ENCODE measurements at places on chromosomes 3 and 15.

GRCh38 chr15:23436421-23436820 is 10.6 kb downstream of the GOLGA6L2 start:
- no peak for DNase-seq

- no peak for DNase-seq
Measured at GRCh38 chr3:183357564-183358079, 70.8 kb downstream of the MCF2L2 start.

GRCh38 chr3:24674261-24674660 is 179.6 kb upstream of the THRB start:
- DNase-seq = no peak

DNA sequence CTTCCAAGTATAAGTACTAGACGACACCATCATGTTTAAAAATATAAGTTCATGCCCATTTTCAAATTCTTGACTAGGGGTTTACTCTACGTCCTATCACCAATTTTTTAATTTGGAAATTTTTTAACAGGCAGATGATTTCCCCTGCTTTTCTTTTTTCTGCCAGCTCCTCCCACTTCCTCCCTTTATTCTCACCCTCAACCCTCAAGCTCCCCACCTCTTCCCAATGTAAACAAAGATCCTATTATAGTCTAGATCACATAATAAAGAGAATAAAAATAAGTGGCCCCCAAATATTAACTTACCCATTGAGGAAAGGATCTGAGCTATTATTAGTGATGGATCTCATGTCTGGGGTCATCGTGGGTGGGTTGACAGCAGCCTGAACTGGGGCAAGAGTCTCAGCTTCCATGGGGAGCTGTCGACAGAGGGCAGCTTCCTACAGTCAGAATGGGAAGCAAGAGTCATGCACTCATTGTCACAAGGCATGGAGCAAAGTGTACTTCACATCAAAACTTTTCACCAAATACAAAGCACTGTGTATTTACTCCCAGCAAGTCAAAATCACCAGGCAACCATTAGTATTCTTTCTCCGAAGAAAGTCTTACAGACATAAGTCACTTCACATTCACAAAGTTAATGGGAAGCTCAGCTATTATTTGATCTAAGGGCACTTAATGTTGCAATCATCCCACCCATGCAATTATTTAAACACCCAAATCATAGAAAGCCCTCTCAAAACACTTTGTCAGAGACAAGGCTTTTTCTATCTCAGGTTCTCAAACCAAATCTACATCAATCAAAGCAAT is 53.2 kb downstream of the TM4SF4 start:
- DNase-seq = no peak

DNA sequence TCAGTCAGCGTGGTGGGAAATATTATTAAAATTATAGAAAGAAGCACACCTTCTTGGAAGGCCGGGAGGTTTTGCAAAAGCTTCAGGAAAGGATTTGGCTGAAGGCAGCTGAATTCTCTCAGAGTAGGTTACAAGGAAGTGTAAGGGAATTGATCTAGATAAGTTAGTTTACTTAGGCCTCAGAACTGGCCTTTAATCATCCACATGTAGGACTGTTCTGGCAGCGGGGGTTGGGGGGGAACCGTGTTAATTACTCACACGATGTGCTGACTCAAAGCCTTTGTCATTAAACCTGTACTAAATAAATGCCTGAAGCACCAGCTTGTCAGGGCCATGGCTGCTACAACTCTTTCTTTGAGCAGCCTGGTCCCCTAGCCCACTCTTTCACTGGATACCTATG is 12.8 kb downstream of the ASB14 start:
- no peak for DNase-seq

DNA sequence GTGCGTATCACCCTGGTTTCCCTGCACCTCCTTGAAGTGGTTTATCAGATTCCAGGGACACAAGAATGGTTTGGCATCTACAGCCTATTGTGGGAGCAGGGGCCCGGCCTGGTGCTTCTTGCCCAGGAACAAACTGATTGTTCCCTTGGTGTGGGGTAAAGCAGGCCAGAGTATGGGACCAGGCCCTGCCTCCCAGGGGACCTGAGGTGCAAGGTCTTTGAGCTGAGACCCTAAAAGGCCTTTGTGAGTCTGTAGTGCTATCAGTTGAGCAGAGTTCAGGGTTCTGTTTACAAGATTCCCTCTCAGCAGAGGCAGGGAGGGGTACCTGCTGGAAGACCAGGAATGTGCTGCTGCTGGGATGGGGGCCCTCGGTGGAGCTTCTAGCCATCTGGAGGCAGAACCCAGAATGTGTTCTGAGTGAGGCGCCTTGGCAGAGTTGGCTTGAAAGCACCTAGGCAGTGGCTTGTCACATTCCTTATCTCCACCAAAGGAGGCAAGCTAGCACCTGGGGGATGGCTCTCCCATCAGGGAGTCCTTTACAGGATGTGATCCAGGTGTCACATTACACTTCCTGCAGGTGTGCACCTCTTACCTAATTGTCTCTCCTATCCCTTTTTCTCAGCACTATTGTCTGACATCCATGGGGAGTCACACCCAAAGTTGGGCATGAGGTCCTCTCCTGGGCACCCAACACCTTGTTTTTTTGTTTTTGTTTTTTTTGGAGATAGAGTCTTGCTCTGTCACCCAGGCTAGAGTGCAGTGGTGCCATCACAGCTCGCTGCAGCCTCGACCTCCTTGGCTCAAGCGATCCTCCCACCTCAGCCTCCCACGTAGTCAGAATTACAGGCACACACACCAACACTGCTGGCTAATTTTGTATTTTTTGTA is 13.1 kb downstream of the FLNB start:
- DNase-seq = no peak

DNA sequence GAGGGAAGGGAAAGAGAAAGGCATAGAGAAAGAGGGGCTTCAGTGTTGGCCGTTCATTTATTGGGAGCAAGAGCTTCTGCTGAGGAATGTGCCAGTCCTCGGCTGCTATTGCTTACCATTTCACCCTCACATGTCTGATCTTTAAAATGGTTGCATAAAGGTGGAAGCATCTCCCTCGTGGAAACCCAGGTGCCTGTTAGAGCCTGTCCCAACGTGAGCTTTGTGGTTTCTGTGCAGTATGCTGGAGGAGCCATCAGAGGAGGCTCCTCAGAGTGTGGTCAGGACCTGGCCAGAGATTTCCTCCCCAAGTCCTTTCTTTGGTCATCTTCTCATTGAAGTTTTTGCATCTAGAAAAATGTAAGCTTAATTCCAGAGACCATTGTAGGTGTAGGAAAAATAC is 34.4 kb downstream of the PSMD6 start:
- no peak for DNase-seq

DNA sequence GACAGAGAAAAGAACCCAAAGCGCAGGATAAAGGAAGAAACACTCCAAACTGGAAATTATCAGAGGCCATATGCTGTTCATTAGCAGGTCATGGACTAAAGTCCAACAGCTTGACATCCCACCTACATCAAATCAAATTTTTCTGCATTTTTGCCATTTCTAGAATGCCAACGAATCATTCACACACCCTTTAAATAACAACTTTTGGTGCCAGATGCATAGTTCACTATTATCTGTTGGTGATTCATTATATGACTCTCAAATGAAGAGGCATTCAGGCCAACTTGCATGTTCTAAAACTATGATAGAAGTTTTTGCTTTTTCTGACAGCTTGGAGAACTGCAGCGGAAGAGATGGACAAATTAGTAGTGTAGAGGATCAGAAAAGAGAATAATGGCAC is 529.8 kb upstream of the NAALADL2 start:
- DNase-seq = no peak

DNA sequence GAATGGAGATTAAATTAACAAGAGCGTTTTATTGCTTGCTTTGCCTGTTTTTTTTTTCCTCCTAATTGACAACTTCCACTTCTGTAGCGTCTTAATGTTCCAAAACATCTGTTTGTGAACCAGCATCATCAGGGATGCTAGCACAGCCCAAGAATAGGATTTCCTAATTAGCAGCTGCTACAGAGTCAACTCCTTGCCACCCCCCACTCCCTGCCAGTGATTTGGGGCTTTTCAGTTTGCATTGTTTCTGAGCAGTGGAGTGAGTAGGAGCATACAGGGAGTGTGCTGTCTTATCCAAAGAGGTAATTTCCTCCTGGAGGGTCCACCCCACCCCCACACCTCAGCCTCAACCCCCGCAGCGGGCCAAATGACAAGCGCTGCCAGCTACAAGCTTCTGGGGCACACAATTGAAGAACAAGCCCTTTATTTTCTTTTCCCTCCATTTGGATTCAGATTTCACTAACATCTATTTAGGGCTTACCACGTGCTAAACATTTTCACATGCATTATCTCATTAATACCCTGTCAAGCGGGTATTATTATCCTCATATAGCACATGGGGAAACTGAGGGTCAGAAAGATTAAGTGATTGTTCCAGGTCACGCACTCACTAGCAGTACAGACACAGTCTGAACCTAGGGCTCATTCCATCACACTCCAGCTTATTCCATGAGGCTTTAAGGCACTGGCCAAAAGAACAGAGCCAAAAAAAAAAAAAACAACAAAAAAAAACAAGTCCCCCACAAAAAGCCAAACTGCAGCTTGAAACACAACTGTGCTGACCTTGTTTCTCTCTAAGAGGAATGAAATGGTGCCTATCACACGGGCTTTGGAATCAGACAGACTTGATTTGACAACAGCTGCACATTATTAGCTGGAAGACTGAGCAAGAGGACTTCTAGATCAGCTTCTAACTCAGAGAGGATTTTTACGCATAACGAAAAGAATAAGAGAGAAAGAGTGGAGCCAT is 16.4 kb downstream of the HEG1 start:
- DNase-seq = no peak

- DNase-seq = no peak
Measured at GRCh38 chr15:52661909-52662308, 17.3 kb downstream of the ATOSA start.

DNA sequence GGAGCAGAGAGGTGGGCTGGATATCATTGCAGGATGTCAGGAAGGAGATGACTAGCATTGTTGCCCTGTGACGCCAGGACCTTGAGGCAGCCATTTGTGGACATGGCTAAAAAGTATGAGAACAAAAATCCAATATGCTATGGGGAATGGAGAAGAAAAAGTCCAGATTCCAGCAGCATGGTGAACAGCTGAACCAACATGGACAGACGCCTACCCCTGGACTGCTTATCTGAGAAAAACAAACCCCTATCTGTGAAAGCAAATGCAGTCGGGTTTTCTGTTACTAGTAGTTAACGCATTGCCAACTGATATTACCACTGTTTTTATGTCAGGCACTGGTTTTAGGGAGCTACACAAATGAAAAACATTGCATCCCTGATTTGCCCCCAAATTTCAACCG is 251.2 kb upstream of the RORA start:
- no peak for DNase-seq

- no peak for DNase-seq
Measured at GRCh38 chr15:62618846-62619504, 423.6 kb upstream of the TPM1 start.
